ENCODE measurements at places on chromosomes 6 and 20.

- no peak for DNase-seq
Measured at GRCh38 chr6:16154904-16155303, 26.0 kb downstream of the MYLIP start.

DNA sequence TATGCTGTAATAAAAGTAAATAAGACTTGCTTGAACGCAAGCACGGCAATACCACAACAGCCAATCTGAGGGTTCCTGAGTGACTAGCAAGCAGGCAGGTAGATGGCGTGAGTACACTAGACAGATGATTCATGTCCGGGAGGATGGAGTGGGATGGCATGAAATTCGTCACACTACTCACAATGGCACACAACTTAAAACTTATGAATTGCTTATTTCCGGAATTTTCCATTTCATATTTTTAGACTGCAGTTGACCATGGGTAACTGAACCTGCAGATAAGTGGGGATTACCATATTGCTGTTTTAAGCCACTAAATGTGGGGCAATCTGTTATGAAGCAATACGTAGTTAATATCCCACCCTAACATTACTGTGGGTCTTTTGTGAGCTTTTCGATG lies 93.6 kb upstream of the NFATC2 start:
- no peak for DNase-seq

DNA sequence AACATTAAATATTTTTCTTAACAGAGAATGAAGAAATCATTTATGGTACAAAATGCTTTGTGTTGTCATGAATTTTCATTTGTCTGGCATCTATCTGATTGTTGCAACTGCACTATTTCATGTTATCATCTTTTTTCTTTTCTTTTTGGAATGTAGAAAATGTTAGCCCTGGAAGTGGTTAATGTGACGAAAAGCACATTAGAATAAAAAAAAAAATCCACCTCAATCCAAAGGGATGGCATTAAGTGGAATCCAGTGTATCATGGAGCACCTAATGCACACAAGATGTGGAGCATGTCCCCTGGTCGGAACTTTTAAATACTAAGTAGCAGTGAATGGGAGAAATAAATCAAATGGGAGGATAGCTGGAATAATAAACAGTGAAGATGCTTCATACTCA lies 172.9 kb upstream of the MCHR2 start:
- no peak for DNase-seq

GRCh38 chr20:43821795-43822194 lies 92.9 kb upstream of the TOX2 start:
- DNase-seq = no peak

DNA sequence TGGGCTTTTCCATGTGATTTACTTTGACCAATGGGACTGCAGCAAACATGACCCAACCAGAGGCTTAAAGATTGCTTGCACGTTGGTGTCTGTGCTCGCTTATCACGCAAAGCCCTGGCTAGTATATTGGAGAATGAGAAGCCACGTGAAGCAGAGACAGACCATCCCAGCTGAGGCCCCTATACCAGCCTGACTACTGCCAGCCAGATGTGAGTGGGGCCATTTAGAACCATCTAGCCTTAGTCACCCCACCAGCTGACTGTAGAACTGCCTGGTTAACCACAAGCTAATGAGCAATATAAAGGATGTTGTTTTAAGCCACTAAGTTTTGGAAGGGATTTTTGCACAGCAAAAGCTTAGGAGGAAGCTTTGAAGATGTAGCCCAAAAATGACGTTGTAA lies 74.5 kb downstream of the MACROD2 start:
- DNase-seq = no peak

- peak; percentile 24 for DNase-seq
Measured at GRCh38 chr6:165988757-165989456, 178.7 kb downstream of the TBXT start.

- no peak for DNase-seq
Measured at GRCh38 chr6:170165085-170165470, 125.8 kb downstream of the DLL1 start.

- DNase-seq = no peak
Measured at GRCh38 chr20:53237461-53237860, 265.3 kb downstream of the TSHZ2 start.

GRCh38 chr6:7052443-7053011 lies 55.2 kb upstream of the RREB1 start:
- DNase-seq = peak; percentile 58

DNA sequence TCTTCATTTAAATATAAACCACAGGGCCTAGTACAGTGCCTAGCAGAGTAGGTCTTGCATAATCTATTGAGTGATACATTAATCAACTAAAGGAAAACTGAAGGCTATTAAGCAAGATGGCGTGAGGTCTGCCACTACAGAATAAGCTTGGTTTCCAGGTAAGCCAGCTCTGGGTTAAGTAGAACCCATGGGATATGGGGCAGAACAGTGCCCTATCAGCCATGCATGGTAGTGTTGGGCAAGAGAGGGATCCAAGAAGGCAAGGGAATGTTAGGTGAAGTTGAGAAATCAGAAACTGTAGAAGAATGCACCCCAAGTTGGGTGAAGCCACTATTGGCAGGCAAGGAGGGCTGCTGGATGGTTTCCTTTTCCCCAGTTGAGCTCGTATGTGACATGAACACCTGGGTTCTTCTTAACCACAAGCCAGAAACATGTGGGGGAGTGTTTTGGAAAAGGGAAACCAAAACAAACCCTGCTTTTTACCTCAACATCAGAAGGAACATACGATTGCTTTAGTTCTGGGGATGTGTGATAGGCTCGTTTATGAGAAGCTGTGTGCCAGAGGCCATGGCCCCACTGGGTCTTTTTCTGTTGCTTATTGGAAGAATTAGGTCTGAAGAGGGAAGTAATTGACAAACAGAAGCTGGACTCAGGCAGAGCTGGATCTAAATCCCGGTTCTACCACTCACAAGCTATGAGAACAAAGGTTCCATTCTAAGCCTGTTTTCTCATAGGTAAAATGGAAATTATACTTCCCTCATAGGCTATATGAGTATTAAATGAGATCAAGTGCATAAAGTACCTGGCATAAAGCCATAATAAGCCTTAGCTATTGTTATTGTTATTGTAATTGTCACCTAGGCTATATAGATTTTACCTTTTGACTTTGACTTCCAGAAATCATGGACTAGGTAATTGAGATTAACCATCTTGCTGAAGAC lies 33.5 kb downstream of the NEDD9 start:
- no peak for DNase-seq

DNA sequence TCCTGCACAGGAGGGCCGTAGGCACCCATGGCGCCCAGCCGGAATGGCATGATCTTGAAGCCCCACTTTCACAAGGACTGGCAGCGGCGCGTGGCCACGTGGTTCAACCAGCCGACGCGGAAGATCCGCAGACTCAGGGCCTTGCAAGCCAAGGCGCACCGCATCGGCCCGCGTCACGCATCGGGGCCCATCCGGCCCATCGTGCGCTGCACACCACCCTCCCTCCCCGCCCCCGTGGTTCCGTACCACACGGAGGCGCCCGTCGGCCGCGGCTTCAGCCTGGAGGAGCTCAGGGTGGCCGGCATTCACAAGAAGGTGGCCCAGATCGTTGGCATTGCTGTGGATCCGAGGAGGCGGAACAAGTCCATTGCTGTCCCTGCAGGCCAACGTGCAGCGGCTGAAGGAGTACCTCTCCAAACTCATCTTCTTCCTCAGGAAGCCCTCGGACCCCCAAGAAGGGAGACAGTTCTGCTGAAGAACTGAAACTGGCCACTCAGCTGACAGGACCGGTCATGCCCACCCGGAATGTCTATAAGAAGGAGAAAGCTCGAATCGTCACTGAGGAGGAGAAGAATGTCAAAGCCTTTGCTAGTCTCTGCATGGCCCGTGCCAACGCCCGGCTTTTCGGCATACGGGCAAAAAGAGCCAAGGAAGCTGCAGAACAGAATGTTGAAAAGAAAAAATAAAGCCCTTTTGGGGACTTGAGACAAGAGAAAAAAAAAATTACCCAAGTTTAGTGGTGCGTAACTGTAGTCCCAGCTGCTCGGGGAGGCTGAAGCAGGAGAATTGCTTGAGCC lies 9.9 kb upstream of the NCOA5 start:
- DNase-seq = peak; percentile 52

GRCh38 chr6:138805016-138805765 lies 9.3 kb downstream of the ECT2L start:
- DNase-seq = no peak

- no peak for DNase-seq
Measured at GRCh38 chr6:44809258-44809657, 421.8 kb downstream of the CDC5L start.
